ENCODE measurements at places on chromosomes 7 and 10.

DNA sequence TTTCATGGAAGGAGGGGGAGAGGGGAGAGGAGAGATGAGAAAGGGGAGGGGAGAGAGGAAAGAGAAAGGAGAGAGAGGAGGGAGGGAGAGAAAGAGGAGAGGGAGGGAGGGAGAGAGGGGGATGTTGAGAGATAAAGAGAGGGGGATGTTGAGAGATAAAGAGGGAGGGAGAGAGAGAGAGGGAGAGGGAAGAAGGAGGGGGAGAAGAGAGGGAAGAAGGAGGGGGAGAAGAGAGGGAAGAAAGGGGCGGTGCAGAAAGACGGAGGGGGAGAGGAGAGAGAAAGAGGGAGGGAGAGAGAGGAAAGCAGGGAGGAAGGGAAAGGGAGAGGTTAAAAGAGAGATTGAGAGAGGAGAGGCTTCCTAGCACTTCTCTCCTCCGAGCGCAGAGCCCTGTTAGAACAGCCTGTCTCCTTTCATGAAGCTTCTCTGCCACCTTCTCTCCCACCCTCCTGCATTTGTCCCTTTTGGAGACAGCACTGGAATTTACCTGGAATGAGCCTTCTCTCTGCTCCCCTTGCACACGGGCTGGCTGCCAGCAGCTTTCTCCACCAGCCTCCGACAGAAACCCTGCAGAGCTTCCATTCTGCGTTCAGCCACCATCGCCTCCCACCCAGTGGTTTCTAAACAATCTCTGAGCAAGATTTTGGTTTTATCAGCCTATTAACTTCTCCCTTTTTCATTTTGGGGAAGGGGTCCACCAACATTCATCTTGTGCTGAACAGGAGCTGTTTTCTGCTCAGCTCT lies 74.0 kb upstream of the CARD11 start:
- no peak for DNase-seq

GRCh38 chr10:18668026-18668425 lies 8.8 kb downstream of the ARL5B start:
- no peak for DNase-seq

- peak; percentile 90 for DNase-seq
Observed at GRCh38 chr10:56360967-56361612, at the start of gene ZWINT. TSS of gene ZWINT (minus strand) at chr10:56361259. CDS start at chr10:56361236, 23 bp downstream.

- DNase-seq, result no peak
Observed at GRCh38 chr10:34081347-34081743, 733.8 kb downstream of the PARD3 start.

GRCh38 chr7:32586291-32587221 lies 91.3 kb downstream of the AVL9 start:
- DNase-seq, result no peak

- DNase-seq, result no peak
Observed at GRCh38 chr10:112059220-112059619, 124.3 kb downstream of the GPAM start.

GRCh38 chr7:45888185-45888992 lies at the start of gene IGFBP1:
TSS of gene IGFBP1 (plus strand) at chr7:45888488. CDS start at chr7:45888653, 165 bp downstream.
- no peak for DNase-seq

DNA sequence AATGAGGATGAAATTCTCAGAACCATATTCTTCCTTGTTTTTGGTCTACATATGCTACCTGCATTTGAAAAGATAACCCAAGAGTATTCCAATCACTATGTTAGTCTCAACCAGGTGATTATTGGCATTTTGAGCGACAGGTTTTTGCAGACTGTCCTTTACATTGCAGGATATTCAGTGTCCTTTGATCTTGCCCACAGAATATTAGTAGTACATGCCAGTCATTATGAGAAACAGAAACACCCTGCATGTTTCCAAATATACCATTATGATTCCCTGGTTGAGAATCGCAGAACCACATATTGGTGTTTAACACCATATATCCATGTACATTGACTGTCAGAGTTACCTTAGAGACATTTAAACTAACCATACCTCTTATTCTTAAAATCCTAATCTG lies 30.6 kb downstream of the TMEM243 start:
- no peak for DNase-seq

DNA sequence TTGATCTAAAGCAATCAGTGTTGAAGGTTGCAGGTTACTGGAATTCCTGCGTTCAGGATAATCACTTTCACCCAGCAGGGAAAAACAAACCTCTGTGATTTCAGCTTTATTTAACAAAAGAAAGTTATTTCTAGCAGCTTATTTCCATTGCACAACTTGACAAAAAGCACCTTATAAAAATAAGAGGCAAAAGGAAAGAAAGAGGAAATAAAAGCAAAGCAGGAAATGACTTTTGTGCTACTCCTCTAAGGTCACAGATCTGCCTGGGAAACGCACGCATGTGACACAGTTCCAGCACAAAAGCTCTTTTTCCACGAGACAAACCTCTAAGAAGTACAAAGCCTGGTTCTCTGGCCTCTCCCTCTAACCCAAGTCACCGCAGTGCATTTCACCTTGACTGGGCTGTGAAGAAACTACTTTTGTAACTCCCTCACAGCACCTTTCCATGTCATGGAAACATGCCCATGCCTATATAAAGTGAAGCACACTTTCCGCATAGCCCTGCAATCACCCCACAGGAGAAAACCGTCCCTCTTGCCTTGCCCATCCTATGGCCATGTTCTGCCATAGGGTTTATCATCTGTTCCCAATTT lies 870 bp downstream of the ANK3 start:
- no peak for DNase-seq
